IMR-90 (cell line): ENCODE measurements at places on chromosomes 5 and 9.
A peak's percentile ranks its signal among the peaks of the same experiment; 100 is the strongest.

DNA sequence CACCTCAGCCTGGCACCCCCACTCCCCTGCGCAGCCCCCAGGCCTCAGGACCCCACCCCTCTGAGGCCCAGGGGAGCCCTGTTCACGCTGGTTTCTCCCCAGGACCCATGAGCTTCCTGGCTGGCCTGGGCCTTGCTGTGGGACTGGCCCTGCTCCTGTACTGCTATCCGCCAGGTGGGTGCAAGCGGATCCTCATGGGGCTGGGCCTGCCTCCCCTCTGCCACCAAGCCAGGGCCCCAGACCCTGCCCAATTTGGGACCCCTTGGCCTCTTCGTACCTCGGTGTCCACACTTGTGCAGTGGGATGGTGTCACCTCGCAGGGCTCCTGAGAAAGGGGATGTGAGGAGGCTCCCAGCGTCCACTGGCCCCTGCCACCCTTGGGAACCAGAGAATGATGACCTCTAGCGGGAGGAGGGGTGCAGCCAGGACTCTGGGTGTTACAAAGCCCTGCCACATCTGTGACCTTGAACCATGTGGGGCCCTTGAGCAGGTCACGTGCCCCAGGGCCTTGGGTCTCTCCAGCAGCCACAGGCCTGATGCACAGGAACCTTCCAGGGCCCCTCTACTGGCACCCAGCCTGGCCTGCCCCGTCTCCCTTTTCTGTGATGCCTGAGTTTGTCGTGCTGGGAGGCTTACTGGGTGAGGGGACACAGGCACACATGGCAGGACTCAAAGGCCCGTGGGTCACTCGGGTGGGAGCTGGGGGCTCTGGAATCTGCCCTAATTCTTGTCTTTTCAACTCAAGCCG is 16.3 kb downstream of the CARD19 start:
- DNase-seq, result no peak

DNA sequence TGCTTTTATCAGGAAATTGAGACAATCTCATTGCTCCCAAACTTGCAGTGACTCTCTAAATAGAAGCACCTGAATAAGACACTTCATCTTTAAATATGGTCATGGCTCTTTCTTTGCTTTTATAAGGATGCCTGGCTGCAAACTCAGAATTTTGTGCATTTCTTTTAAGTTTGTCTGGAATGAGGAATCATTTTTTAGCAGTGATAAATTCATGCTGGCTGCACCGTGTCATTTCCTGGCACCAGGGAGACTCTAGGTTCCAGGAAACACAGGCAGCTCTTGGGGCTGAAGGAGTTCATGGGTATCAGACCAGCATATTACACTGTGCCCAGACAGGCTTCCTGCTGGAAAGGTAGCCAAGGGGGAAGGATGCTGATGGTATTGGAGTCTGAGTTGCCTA is 109.9 kb downstream of the NUDT12 start:
- peak; percentile 37 for DNase-seq

DNA sequence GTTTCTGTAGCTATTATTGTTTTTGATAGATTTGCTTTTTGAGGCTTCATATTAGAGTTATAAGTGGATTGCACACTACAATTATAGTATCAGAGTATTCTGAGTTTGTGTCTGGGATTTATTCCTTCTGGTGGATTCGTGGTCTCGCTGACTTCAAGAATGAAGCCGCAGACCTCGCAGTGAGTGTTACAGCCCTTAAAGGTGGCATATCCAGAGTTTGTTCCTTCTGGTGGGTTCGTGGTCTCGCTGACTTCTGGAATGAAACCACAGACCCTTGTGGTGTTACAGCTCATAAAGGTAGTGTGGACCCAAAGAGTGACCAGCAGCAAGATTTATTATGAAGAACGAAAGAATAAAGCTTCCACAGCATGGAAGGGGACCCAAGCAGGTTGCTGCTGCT is 6.9 kb upstream of the EMB start:
- DNase-seq, result no peak

DNA sequence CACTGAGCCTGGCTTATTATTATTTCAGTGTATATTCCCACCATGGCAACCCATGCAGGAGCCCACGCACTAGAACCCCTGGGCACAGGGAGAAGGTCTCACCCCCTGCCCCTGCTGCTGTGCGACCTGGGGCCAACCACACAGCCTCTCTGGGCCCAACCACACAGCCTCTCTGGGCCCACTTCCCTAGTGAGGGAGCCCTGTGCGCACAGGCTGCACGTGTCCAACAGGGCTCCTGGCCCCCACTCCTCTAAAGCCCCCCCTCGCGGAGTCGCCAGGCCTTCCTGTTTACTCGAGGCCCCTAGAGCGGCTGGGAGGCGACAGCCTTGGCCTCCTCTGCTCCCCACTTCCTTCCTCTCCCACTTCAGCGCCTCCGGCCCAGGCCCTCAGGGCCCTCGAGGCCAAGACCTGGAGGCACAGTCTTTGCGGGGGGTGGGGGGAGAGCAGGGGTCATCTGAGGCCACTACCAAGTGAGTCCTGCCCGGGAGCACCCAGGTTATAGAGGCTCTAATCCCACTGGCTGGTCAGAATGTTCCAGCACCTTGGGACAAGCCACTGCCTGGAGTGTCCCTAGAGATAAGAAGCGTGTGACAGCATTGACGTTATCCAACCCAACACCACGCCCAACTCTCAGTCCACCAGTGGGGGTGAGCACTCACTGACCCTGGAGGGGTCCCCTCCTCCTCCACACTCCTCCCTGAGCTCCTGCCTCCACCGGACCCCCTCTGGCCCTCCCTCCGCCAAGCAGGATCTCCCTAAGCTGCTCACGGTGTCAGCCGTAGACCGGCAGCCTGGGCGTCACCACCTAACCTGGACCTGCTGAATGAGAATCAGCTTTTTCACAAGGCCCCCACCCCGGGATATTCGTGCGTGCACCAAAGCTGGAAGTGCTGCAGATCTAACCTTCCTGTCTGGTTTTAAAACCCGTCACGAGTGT is 7.9 kb upstream of the ENG start:
- no peak for DNase-seq

DNA sequence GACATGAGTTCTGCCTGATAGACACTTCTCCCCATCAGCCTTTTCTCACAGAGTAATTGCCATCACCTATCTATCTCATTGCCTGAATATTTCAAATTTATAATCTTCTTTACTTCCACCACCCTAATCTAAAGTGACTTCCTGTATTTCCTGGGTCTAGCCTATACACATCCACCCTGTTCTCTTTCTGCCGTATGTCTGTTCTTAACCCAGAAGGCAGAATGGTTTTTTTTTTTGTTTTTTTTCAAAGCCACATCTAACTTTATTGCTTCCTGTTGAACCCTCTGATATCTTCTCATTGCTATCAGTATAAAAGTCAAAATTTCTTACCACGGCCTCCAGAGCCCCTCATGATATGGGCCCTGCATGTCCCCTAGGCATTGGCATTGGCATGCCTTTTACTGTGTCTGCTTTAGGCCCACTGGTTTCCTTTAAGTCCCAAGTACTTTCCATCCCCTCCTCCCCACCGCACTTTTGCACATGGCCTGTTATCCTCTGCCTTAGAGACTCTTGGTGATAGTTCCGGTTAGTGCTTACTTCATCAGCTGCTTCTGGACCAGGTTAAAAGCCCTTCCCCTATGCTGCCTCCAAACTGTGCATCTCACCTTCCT is 159.9 kb downstream of the MAN2A1 start:
- no peak for DNase-seq

DNA sequence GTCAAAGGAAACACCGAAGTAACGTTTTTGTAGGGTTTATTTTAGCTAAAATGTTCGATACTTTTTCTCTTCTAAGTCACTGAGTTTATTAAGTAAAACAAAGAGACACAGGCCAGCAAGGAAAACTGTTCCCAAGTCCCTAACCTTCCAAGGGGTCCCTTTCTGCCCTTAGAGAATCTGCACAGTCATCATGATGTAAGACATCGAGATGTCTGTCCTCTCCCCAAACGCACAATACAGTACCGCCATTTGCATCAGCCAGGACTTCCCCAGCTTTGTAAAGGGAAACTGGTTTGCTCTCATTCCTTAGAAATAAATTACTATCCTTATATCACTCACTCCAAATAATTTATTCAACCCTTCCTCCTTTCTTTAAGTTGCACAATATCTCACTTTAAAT is 89.3 kb downstream of the MARCHF11 start:
- DNase-seq, result no peak

GRCh38 chr9:126131066-126132010 is 195.3 kb upstream of the MVB12B start:
- DNase-seq, result no peak

- DNase-seq, result peak; percentile 99
Measured at GRCh38 chr5:151696470-151697061, 9.9 kb upstream of the SPARC start.

GRCh38 chr5:36569491-36569890 is 36.9 kb upstream of the SLC1A3 start:
- DNase-seq, result no peak

- peak; percentile 94 for DNase-seq
Measured at GRCh38 chr5:172766287-172767108, 4.5 kb downstream of the DUSP1 start.

- DNase-seq, result peak; percentile 7
Measured at GRCh38 chr5:80411589-80412219, 3.8 kb downstream of the ZFYVE16 start.

- no peak for DNase-seq
Measured at GRCh38 chr5:171978519-171978918, 27.9 kb downstream of the FBXW11 start.
